ENCODE measurements at places on chromosomes 6 and 20.

GRCh38 chr20:62658593-62659178 is 16.4 kb downstream of the SLCO4A1 start:
- DNase-seq: no peak

DNA sequence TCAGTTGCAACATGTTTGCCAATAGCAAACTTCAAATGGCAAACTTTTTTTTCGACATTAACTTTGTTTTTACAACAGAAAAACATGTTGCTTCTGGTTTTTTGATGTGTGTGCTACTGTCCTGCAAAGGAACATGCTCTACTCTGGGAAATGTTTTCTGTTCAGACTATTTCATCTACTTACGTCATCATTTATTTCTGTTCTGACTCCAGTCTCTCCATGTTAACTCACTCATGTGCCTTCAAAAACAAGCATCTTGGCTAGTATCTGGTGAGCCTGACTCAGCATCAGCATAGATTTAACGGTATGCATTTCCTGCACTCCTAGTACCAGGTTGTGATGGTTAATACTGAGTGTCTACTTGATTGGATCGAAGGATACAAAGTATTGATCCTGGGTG is 36.1 kb upstream of the MAP7 start:
- no peak for DNase-seq

GRCh38 chr20:10131732-10132345 is 86.8 kb upstream of the SNAP25 start:
- DNase-seq: no peak

- no peak for DNase-seq
Measured at GRCh38 chr6:110414669-110415068, 706 bp downstream of the DDO start.

- DNase-seq: no peak
Measured at GRCh38 chr6:14384175-14384949, 266.8 kb downstream of the CD83 start.

- DNase-seq: no peak
Measured at GRCh38 chr6:106431972-106432371, 71.5 kb downstream of the CRYBG1 start.

GRCh38 chr6:14066782-14067406 is 50.7 kb upstream of the CD83 start:
- DNase-seq: peak; percentile 27
